ENCODE measurements at places on chromosomes 6 and 20. TPM values are rescaled to one million over a fixed set of nuclear protein-coding genes. Genes with fewer than 3 reads are reported as not detected.

DNA sequence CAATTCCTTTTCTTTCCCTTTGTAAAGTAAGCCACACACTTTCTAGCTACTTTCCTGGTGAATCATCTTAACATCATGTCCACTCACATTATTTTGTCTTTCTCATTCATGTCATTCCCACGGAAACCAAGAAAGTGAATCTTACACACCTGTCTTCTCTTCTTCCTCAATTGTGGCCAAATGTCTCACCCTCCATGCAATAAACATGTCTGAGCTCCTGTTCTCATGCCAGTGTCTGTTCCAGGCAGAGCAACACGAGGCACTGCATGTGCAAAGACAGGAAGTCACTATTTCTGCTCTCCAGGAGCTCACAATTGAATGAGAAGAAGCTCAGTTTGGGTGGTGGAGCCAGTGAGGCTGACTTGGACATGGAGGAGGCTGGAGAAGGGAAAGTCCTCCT, 29.0 kb upstream of the TMEM244 start:
- peak; percentile 39 for DNase-seq

GRCh38 chr6:109117346-109118035, 22.2 kb downstream of the CEP57L1 start:
- no peak for DNase-seq

- DNase-seq = no peak
Observed at GRCh38 chr6:90390379-90390778, 93.7 kb upstream of the BACH2 start.

GRCh38 chr6:107062691-107063090, 34.7 kb downstream of the MTRES1 start:
- DNase-seq = no peak

GRCh38 chr20:53652090-53652858, 58.6 kb upstream of the ZNF217 start:
- no peak for DNase-seq

- no peak for DNase-seq
Observed at GRCh38 chr6:68368845-68369244, 266.2 kb upstream of the ADGRB3 start.

- DNase-seq = no peak
Observed at GRCh38 chr6:37068356-37069270, 63.2 kb downstream of the FGD2 start.

- no peak for DNase-seq
Observed at GRCh38 chr6:1904898-1905297, 295.2 kb downstream of the FOXC1 start.

GRCh38 chr20:32444474-32445220, 86.5 kb downstream of the ASXL1 start:
- DNase-seq = no peak

The PI16 gene
- not detected for total RNA-seq

The MMP24 gene
- total RNA-seq = 0.90 TPM

Measured in HFFc6 (cell line).